ENCODE measurements at places on chromosomes 7 and 10. TPM values are rescaled to one million over a fixed set of nuclear protein-coding genes. Genes with fewer than 3 reads are reported as not detected.
A peak's percentile ranks its signal among the peaks of the same experiment; 100 is the strongest.

DNA sequence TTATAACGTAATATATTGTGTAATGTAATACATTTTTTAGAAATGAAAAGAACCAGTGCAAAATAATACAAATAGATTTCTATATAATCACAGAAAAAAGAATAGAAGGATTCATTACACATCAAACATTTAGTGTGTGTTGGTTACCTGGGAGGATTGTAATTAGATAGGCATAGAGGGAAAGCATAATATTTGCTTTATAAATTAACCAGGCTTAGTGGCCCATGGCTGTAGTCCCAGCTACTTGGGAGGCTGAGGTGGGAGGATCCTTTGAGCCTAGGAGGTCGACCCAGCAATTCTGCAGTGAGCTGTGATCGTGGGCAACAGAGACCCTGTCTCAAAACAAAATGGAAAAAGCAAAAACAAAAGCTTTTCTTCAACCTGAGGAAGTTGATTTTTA lies 5.0 kb upstream of the CNOT4 start:
- no peaks in the 10 kb centered on the region for H3K27me3 ChIP-seq
- H3K4me1 ChIP-seq = no peaks in the 10 kb centered on the region
- no peak overlapping the region for H3K4me3 ChIP-seq
- H3K36me3 ChIP-seq = no peaks in the 10 kb centered on the region
- no peak overlapping the region for H3K27ac ChIP-seq

DNA sequence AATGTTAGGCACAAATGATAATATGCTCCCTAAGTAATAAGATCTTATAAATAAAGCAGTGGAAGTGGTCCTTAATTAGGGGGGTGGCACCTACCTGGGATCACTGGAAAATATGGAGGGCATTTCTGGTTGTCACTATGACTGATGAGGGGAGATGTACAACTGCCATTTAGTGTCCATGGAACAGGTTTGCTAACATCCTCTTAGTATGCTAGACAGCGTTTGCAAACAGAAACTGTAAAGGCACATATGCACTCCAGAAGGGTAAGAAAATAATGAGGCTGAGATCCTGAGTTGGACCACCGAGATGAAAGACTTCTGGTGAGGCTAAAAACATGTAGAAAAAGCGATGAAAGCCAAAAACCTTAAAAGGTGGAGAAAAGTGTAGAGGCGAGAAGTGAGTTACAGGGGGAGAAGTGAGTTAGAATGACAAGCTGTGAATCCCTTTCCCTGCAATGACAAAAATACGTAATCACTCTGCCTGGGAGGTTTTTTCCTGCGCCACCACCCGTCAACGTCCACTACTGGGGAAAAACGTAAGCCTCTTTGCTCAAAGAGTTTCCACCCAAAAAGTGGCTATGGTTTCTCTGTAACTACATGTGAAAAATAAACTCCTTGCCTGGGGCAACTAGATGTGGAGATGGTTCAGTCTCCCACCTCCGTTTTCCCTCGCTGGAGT lies 767 bp downstream of the KRIT1 start:
- H3K36me3 ChIP-seq = peaks cover 23% of the 10 kb centered on the region
- H3K27ac ChIP-seq = peak overlapping the region; percentile 93
- peak overlapping the region; percentile 95 for H3K4me3 ChIP-seq

- DNase-seq = no peak
- no peaks in the 10 kb centered on the region for H3K27me3 ChIP-seq
- no peak overlapping the region for H3K4me3 ChIP-seq
- peaks cover 36% of the 10 kb centered on the region for H3K4me1 ChIP-seq
Measured at GRCh38 chr10:79029478-79030390, 39.0 kb upstream of the ZMIZ1 start.

GRCh38 chr7:108627476-108628051 lies 57.9 kb downstream of the DNAJB9 start:
- H3K36me3 ChIP-seq = no peaks in the 10 kb centered on the region
- H3K4me3 ChIP-seq = no peak overlapping the region
- H3K4me1 ChIP-seq = no peaks in the 10 kb centered on the region

The ANKRD7 gene
- 0.44 TPM for polyA plus RNA-seq

DNA sequence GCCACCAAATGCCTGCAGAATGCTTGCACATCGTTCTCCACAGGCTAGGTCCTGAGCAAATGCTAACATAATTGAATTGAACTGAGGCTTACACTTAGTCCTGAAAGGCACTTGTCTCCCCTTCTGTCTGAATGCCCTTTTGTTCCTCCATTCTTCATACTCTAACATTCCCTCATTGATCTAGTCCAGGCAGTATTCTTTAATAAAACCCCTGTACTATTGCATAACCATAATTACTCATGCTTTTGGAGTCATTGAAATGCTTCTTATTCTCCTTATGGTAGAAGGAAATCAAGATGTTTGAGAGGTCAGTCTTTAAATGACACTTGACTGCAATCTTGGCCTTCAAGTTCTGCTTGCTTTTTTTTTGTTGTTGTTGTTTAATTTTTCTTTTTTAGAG lies 7.1 kb downstream of the PI4K2A start:
- no peak for DNase-seq
- peaks cover 41% of the 10 kb centered on the region for H3K36me3 ChIP-seq
- H3K27ac ChIP-seq = peak overlapping the region; percentile 95
- no peaks in the 10 kb centered on the region for H3K27me3 ChIP-seq
- no peak overlapping the region for H3K4me3 ChIP-seq
- peaks cover 22% of the 10 kb centered on the region for H3K4me1 ChIP-seq

DNA sequence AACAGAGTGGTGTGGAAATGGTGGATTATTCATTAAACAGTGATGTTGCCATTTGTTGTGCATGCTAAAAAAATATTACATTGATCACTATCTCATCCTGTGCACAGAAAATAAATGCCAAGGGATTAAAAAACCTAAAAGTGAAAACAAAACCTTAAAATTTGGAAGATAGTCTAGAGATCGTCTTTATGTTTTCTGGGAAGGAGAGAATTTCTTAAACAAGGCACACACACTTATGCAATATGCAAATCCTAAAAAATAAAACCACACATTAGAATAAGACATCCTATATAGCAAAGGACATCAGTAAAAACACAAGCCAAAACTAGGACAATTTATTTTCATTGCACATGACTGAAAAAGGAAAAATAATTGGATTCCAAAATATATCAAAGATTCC lies 54.5 kb downstream of the MACC1 start:
- H3K4me1 ChIP-seq = no peaks in the 10 kb centered on the region
- no peak overlapping the region for H3K27ac ChIP-seq
- no peak for DNase-seq
- no peak overlapping the region for H3K4me3 ChIP-seq

GRCh38 chr10:29454250-29454649 lies 165.4 kb downstream of the LYZL1 start:
- H3K4me1 ChIP-seq = no peaks in the 10 kb centered on the region
- H3K27ac ChIP-seq = no peak overlapping the region
- DNase-seq = no peak
- H3K36me3 ChIP-seq = peaks cover 14% of the 10 kb centered on the region

DNA sequence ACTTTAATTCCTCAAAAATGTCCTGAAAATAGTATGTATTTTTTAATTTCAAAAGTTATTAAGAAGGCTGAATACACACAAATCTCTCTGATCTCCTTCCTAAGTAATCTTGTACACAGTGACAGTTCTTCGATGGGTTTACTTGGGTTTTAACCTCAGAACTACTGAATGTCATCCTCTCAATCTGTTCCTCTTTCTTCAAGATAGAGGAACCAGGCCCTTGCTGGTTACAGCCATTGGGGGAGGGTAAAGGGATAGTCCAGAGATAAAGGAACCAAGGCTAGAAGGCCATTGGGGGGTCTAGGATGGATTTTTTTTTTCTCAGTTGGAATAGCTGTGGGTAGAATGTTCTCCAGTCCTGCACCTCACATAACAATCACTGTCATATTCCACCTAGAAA lies 224.9 kb downstream of the SKIDA1 start:
- H3K27ac ChIP-seq = no peak overlapping the region
- no peak for DNase-seq
- no peak overlapping the region for H3K4me3 ChIP-seq
- H3K4me1 ChIP-seq = no peaks in the 10 kb centered on the region

The AKR1C4 gene
- not detected for polyA plus RNA-seq

DNA sequence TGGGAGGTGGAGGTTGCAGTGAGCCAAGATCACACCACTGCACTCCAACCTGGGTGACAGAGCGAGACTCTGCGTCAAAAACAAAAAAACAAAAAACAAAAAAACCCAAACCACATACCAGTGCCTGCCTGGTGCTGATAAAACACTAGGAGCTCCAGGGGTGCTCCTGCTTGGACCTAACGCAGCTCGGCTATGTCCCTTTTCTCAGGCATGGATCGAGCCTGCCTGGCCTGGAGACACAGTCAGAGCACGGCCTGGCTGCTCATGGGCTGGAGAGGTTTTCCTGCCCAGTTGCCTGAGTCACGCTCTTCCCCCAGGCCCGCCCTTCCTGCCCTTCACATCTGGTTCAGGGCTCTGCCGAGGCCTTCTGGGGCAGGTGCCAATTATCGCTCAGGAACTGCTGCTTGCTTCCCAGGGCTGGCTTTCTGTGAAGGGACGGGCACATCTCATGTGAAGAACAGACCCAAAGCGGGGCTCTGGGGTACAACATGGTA lies 12.6 kb upstream of the NPFFR1 start:
- H3K27ac ChIP-seq = peak overlapping the region; percentile 39
- no peak overlapping the region for H3K4me3 ChIP-seq
- H3K4me1 ChIP-seq = 0 out of 2 replicates have a peak, but pooled peaks cover 6% of the 10 kb centered on the region
- H3K36me3 ChIP-seq = no peaks in the 10 kb centered on the region

GRCh38 chr7:15603124-15603523 lies 41.3 kb upstream of the AGMO start:
- no peak overlapping the region for H3K27ac ChIP-seq
- no peaks in the 10 kb centered on the region for H3K36me3 ChIP-seq
- H3K4me3 ChIP-seq = no peak overlapping the region
- no peaks in the 10 kb centered on the region for H3K27me3 ChIP-seq

GRCh38 chr10:113982296-113982695 lies 61.4 kb upstream of the ADRB1 start:
- H3K36me3 ChIP-seq = no peaks in the 10 kb centered on the region
- no peak for DNase-seq
- H3K27me3 ChIP-seq = 0 out of 2 replicates have a peak, but pooled peaks cover 4% of the 10 kb centered on the region

The ADRB1 gene
- not detected for polyA plus RNA-seq

- H3K4me1 ChIP-seq = peaks cover 4% of the 10 kb centered on the region
- no peak overlapping the region for H3K4me3 ChIP-seq
- no peak for DNase-seq
- peaks cover 14% of the 10 kb centered on the region for H3K27me3 ChIP-seq
- H3K36me3 ChIP-seq = peaks cover 16% of the 10 kb centered on the region
- no peak overlapping the region for H3K27ac ChIP-seq
Measured at GRCh38 chr7:116740231-116740630, 68.2 kb downstream of the MET start.

DNA sequence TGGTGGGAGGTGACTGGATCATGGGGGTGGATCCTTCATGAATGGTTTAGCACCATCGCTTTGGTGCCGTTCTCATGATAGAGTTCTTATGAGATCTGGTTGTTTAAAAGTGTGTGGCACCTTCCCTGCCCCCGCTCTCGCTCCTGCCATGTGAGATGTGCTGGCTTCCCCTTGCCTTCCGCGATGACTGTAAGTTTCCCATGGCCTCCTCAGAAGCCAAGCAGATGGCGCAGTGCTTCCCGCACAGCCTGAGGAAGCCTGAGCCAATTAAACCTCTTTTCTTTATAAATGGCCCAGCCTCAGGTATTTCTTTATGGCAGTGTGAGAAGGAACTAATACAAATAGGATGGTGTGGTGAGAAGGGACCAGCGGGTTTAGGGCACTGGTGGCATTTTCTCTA lies 243.3 kb upstream of the CELF2 start:
- no peak for DNase-seq
- H3K36me3 ChIP-seq = no peaks in the 10 kb centered on the region
- H3K27ac ChIP-seq = no peak overlapping the region
- no peak overlapping the region for H3K4me3 ChIP-seq

DNA sequence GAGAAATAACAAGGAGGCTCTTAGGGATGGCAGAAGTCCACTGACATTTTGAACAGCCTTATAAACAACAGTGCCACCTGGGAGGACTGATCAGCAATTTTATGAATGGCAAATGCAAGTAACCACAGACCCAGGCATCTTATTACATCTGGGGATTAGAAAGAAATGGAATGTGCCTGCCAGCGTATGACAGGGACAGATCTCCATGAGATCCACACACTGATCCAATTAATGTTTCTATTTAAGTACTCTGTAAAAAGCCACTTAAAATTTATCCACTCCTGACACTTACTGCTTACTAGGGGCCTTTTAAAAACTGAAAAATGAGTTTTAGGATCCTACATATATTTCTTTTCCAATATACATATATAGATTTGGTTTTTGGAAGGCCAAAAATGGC lies 28.6 kb downstream of the PARD3 start:
- DNase-seq = peak; percentile 77
- H3K36me3 ChIP-seq = no peaks in the 10 kb centered on the region
- peaks cover 28% of the 10 kb centered on the region for H3K4me1 ChIP-seq
- H3K27me3 ChIP-seq = no peaks in the 10 kb centered on the region
- peak overlapping the region; percentile 39 for H3K27ac ChIP-seq

- DNase-seq = no peak
- no peak overlapping the region for H3K4me3 ChIP-seq
- no peaks in the 10 kb centered on the region for H3K27me3 ChIP-seq
- no peaks in the 10 kb centered on the region for H3K4me1 ChIP-seq
- no peak overlapping the region for H3K27ac ChIP-seq
- no peaks in the 10 kb centered on the region for H3K36me3 ChIP-seq
Measured at GRCh38 chr10:8830876-8831275, 776.4 kb downstream of the GATA3 start.

GRCh38 chr7:149729983-149730801 lies 43.2 kb downstream of the ZNF467 start:
- H3K36me3 ChIP-seq = no peaks in the 10 kb centered on the region
- H3K4me3 ChIP-seq = no peak overlapping the region
- no peaks in the 10 kb centered on the region for H3K4me1 ChIP-seq
- H3K27ac ChIP-seq = no peak overlapping the region
- peak; percentile 50 for DNase-seq

GRCh38 chr7:48976850-48977249 lies 52.5 kb downstream of the CDC14C start:
- no peaks in the 10 kb centered on the region for H3K36me3 ChIP-seq
- H3K4me3 ChIP-seq = no peak overlapping the region
- H3K27ac ChIP-seq = no peak overlapping the region
- no peaks in the 10 kb centered on the region for H3K4me1 ChIP-seq
- H3K27me3 ChIP-seq = no peaks in the 10 kb centered on the region
- DNase-seq = no peak

DNA sequence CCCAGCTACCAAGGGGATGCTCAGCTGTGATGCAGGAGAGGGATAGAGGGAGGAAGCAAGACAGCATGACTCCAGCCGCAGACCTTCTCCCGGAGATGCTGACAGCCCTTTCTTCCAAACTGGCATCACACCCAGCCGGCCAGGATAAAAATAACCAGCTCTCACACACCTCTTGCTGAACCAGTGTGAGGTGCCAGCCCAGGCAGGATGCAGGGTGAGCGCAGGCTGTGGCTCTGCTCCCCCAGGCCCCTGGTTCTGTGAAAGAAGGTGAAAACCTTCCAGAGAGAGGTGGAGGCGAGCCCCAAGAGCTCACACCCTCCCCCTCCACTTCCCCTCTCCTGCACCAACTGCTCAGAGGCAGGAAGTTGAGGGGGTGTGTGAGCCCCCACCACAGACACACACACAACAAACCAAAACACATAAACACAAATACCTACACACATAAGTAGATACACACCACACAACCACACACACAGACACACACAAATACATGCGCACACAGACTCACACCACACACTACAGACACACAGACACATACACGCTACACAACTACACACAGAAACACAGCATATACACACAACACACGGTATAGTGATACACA lies 4.0 kb downstream of the GPR15LG start:
- peaks cover 8% of the 10 kb centered on the region for H3K4me1 ChIP-seq
- H3K36me3 ChIP-seq = no peaks in the 10 kb centered on the region
- DNase-seq = no peak
- H3K27me3 ChIP-seq = no peaks in the 10 kb centered on the region
- H3K27ac ChIP-seq = no peak overlapping the region
- H3K4me3 ChIP-seq = no peak overlapping the region

- no peak for DNase-seq
- no peak overlapping the region for H3K4me3 ChIP-seq
- no peaks in the 10 kb centered on the region for H3K27me3 ChIP-seq
Measured at GRCh38 chr7:36929791-36930190, 205.5 kb upstream of the AOAH start.

The FRAT2 gene
- polyA plus RNA-seq = 2.4 TPM

Measured in SK-N-SH (cell line).